ENCODE measurements at places on chromosomes 2 and 18.

GRCh38 chr2:162073888-162074631 is at the start of gene DPP4:
Gene DPP4, minus strand, starts transcription at chr2:162074215. Its CDS starts 234 bp downstream, at chr2:162073981.
- DNase-seq, result peak; percentile 56

GRCh38 chr2:42035241-42035640 is 12.6 kb upstream of the PKDCC start:
- no peak for DNase-seq

DNA sequence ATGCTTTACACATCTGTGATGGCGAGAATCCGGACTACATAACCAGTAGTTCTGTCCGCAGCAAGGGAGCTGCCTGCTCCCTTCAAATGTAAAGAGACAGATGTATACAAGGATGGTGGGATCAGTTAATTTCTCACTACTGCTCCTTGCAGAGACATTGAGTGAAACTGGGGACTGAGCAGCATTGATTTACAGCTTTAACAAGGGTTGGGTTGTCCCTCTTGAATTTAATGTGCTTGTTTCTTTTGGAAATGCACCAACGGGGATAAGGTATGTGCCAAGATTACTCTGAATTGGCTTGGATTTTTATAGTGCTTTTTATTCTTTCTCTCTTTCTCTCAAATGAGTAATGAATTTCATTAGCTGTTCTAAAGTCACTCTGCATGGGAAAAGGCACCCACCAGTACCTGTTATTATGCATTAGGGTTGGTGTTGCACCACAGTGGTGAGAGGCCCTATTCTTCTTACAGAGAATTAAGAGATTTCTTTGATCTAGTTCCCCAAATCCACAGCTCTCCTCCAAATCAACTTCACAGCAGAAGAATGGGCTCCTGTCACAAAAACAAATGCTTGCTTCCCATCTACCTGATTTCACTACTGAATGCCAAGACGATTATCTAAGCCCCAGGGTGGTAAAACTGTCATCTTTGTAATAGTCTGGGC is 107.6 kb downstream of the DOCK10 start:
- peak; percentile 7 for DNase-seq

GRCh38 chr2:2839393-2839781 is 508.3 kb upstream of the MYT1L start:
- no peak for DNase-seq

DNA sequence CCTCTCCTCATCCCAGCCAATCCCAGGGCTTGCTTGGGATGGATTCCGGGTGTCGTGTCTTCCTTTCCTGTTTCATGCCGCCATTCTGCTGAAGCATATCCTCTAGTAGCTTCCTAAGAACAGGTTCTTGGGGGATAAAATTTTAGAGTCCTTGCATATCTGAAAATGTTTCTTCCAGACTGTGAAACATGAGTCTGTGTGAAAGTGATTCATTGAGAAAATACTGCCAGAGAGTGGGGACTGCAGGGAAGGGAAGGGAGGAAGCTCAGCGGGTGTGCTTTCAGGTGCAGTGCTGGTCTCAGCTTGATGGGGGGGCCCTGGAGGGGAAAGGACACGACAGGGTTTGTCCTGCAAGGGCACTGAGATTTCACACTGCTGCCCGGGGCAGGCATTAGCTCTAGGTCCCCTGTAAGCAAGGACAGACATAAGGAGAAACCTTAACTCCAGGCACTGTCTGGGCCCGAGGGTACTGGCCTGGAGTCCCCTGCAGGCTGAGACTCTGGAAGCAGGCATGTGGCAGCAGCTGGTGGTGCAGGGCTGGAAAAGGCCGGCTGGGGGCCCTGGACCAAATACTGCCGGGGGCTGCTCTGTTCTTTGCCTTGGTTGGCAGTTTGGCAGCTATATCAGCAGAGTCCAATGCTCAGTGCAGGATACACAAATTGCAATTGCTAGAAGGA is 97.6 kb upstream of the HS6ST1 start:
- no peak for DNase-seq
